Astrocyte of the spinal cord (primary cell): ENCODE measurements at places on chromosomes 6 and 20.
A peak's percentile ranks its signal among the peaks of the same experiment; 100 is the strongest.

DNA sequence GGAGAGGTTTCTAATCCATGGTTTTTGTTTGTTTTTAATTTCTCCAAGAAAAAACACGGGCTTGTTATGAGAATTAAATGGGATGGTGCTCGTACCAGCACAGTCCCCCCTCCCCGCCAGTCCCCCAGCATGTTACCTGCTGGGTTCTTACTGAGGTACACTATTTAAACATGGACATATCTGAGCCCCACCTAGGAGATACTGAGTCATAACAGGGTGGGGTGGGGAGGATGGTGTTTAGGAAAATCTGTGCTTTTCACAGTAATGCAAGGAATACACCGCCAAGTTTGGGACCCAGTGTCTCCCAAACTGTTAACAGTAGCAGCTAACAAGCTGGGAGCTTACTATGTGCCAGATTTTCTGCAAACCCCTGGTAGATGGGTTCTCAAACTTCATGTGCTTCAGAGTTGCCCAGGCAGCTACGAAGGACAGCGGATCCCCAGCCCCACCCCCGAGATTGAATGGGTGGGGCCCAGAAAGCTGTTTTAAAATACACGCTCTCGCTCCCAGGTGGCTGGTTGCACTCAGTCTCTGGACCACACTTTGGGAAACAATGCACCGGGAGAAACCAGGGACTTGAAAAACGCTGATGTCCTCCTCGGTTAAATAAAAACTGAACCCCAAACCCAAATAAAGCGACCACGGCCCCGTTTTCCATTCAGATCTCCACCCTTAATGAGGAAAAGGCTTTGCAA lies 995 bp downstream of the ZFP64 start:
- DNase-seq: peak; percentile 32

DNA sequence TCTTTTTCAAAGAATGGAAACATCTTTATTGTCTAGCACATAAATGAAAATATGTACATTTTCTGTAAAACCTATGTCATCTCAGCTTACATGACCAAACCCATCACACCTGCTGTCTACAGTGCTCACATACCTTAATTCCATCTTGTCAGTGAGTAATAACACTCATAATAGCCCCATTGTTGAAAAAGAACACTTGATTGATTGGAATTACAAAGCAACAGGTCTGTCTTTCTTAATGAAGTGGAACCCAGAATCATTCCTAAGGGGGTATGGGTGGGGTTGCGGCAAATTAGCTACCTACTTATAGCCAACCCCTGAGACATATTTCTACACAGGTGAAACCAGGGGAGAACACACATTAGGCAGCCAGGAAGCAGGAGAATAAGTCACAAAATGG lies 20.2 kb downstream of the ADGRF4 start:
- no peak for DNase-seq

DNA sequence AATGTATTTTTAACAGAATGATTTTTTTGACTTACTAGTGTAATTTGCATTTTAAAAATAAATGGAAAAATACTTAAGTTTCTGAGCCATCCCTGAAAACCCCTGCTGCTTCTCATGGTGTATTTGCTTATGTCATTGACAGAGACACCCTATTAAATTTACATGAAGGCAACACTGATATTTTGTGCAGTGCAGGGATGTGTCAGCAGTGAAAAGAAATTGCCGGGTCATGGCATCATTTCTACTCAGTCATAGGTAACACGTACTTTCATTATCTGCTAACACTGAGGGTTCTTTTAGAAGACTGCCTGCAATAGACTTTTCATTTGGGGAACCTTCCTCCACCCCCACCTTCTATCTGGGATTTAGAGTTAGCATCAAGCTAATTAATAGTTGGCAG lies 136.7 kb upstream of the RNF217 start:
- no peak for DNase-seq

- DNase-seq: no peak
These were observed 49.5 kb downstream of the KCNS1 start for GRCh38 chr20:45051204-45052060.

GRCh38 chr6:165847407-165848085 lies 184.5 kb upstream of the PDE10A start:
- DNase-seq: peak; percentile 12

DNA sequence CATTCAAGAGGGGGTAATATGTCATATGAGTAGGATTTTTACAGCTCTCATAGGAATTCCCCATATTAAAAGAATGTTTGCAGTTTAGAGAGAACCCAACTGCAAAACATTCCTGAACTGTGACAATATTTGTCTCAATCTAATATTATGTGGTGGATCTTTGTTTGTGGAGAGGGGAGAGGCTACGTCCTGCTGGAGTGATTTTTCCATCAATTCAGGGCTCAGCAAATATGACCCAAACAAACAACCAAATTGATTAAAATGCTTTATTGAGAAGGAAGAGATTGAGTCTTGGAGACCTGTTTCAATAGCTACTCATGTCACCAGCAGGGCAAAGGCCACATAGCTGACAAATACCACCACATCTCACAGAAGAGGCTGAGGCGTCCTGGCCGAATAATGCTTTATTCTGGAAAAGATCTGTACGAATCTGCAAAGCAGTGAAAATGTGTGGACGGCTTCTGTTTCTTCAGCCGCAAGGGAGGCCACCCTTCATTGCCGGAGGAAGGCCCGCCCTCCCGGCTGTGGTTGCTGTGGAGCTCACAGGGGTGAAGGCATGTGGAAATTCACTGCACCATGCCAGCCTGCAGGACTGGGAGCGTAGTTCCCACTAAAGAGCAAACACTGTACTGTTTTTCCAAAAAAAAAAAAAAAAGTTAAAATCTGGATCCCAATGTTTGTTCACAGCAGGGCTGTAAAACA lies 89.7 kb upstream of the QKI start:
- peak; percentile 68 for DNase-seq

DNA sequence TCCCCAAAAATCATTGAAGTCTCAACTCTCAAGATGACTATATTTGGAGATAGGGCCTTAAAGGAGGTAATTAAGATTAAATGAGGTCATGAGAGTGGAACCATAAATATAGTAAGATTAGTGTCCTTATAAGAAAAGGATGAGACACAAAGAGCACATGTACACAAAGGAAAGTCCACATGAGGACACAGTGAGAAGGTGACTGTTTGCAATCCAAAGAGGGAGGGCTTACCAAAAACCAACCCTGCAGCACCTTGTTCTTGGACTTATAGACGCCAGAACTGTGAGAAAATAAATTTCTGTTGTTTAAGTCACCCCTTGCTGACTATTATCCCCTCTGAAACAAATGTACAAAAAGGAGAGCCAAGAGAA lies 150.4 kb upstream of the SMLR1 start:
- no peak for DNase-seq
